Naive thymus-derived CD4-positive, alpha-beta T cell (primary cell): ENCODE measurements at places on chromosomes 4 and X. TPM values are rescaled to one million over a fixed set of nuclear protein-coding genes. Genes with fewer than 3 reads are reported as not detected.

Gene SHOX
- not detected for total RNA-seq

Gene SMIM10L2A
- total RNA-seq = 1.3 and 1.4 TPM in 2 replicates

Gene CLGN
- not detected for total RNA-seq

Gene SSX1
- not detected for total RNA-seq

Gene ENPEP
- not detected for total RNA-seq

Gene CXCR3
- 7.5 TPM for total RNA-seq

Gene SEPSECS
- total RNA-seq = 17.7 TPM

Gene VEGFC
- total RNA-seq = not detected

Gene FMR1NB
- total RNA-seq = 0.23 TPM in 1 of 2 replicates, not detected in the other

Gene ZNF81
- 8.7 and 11.4 TPM in 2 replicates for total RNA-seq

Gene XG
- not detected for total RNA-seq

Gene TCEAL2
- 1.8 TPM for total RNA-seq

Gene SRPX
- total RNA-seq = not detected

Gene STOX2
- not detected for total RNA-seq

Gene RAP2C
- 31.0 and 32.8 TPM in 2 replicates for total RNA-seq

Gene NXF2B
- total RNA-seq = not detected

Gene FAM53A
- total RNA-seq = 1.4 TPM

Gene HTRA3
- not detected for total RNA-seq

Gene F8A2
- total RNA-seq = not detected

Gene USP17L28
- total RNA-seq = not detected

Gene TEC
- 5.8 TPM for total RNA-seq

Gene SHISA3
- not detected for total RNA-seq

Gene SGCB
- total RNA-seq = 4.7 TPM

Gene FAM149A
- total RNA-seq = 2.0 TPM

Gene CENPVL1
- total RNA-seq = not detected in 2 replicates

Gene CXCL10
- not detected for total RNA-seq

Gene EDNRA
- not detected for total RNA-seq

Gene ITGB1BP2
- 5.9 TPM for total RNA-seq

Gene STS
- total RNA-seq = 0.93 TPM

Gene ARL13A
- not detected in 2 replicates for total RNA-seq

Gene SYNPO2
- 0.92 and 1.0 TPM in 2 replicates for total RNA-seq

Gene LIMCH1
- not detected for total RNA-seq

Gene EREG
- not detected for total RNA-seq

Gene TMEM255A
- total RNA-seq = not detected in 2 replicates

Gene HS6ST2
- total RNA-seq = not detected

Gene CT45A10
- total RNA-seq = not detected

Gene RGS12
- total RNA-seq = 7.5 TPM

Gene TAB3
- total RNA-seq = 17.5 TPM

Gene NOX1
- total RNA-seq = not detected

Gene GC
- total RNA-seq = not detected in 2 replicates

Gene OTUD6A
- not detected in 2 replicates for total RNA-seq

Gene GPAT3
- total RNA-seq = 6.6 and 9.1 TPM in 2 replicates

Gene CXCL11
- not detected for total RNA-seq

Gene MID1
- 0.27 TPM for total RNA-seq

Gene RHOXF1
- total RNA-seq = 0.51 TPM

Gene EPGN
- not detected for total RNA-seq

Gene SSX3
- total RNA-seq = not detected

Gene PABPC5
- total RNA-seq = not detected

Gene ZNF141
- 24.2 TPM for total RNA-seq

Gene P2RY4
- total RNA-seq = 0.62 TPM

Gene HSFX2
- 0.82 TPM in 1 of 2 replicates, not detected in the other for total RNA-seq

Gene DGKK
- total RNA-seq = not detected in 2 replicates

Gene MAOB
- total RNA-seq = not detected
